Vagina (tissue), 2 donors: ENCODE measurements at places on chromosomes 4 and X.

DNA sequence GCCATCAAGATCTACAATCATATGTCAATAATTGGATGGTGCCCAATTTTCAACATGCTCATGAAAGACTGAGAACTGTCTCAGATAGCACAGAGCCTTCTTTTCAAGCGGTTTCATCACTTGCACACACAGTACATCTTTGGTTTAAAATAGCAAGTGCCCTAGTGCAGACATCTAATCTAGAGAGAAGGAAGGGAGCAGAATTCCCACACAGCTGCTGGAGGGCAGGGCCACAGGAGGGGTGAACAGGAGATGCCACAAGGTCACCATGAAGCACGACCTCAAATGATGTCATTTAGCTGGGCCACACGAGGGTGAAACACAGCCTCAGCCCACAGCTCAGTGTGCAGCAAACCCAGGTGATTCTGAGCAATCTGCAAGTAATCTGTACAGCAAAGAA is 24.3 kb downstream of the LEF1 start:
- no peak overlapping the region for H3K4me3 ChIP-seq
- DNase-seq = no peak
- H3K27ac ChIP-seq = no peak overlapping the region
- no peaks in the 10 kb centered on the region for H3K27me3 ChIP-seq
- no peaks in the 10 kb centered on the region for H3K36me3 ChIP-seq

DNA sequence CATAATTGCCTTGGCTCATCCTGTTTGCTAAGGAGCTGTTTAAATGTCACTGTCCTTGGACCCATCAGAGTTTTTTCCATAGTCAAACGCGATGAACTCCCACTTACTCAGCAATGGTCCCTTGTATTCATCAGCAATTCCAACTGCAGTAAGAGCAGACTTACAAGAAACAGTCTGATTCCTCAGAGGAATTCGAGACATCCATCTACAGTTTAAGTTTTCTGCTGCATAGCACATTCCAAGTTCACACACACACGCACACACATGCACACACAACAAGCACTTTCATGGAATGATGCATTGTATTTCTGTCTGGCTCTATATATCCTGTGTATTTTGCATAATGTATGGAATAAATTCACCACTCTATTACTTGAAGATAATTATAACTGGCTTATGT is 32.7 kb upstream of the TMEM150C start:
- H3K27me3 ChIP-seq = no peaks in the 10 kb centered on the region
- no peak overlapping the region for H3K27ac ChIP-seq
- H3K4me1 ChIP-seq = no peaks in the 10 kb centered on the region
- DNase-seq = no peak

DNA sequence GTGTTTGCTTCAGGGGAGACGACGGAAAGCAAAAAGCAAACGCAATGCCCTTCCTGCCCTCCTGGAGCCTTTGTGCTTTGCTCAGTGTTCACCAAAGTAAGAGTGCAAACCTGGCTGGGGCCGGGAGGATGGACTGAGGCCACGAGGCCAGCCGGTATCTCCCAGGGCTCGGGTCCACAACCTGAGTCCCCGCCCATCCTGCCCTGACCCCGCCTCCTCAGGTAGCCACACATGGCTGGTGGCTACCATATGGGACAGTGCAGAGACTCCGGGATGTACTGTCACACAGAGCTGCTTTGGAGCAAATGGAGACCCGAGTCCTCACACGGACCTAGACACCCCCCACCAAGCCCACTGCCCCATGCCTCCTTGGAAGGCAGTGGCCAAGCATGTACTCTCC is 4.8 kb downstream of the ATP2B3 start:
- no peaks in the 10 kb centered on the region for H3K4me1 ChIP-seq
- DNase-seq = no peak
- H3K4me3 ChIP-seq = no peak overlapping the region
- no peak overlapping the region for H3K27ac ChIP-seq

DNA sequence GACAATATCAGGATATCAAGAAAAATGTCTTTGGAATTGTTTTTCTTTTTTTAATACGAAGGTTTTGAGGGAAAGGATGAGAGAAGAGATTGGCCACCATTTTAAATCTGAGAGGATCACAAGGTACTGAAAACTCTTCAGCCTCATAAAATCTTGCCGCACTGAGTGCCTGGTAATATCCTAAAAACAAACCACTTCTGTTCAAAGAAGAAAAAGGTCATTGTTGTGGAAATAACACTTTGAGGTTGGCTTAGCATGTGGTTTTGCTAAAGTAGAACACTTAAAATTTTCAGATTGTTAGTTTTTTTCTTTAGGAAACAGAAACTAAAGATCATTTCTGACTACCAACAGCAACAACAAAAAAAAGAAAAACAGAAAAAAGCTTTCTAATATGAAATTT is 1.0 kb upstream of the CLDN22 start:
- H3K4me3 ChIP-seq = no peak overlapping the region
- H3K27me3 ChIP-seq = no peaks in the 10 kb centered on the region
- no peaks in the 10 kb centered on the region for H3K4me1 ChIP-seq
- H3K36me3 ChIP-seq = no peaks in the 10 kb centered on the region
- DNase-seq = no peak

DNA sequence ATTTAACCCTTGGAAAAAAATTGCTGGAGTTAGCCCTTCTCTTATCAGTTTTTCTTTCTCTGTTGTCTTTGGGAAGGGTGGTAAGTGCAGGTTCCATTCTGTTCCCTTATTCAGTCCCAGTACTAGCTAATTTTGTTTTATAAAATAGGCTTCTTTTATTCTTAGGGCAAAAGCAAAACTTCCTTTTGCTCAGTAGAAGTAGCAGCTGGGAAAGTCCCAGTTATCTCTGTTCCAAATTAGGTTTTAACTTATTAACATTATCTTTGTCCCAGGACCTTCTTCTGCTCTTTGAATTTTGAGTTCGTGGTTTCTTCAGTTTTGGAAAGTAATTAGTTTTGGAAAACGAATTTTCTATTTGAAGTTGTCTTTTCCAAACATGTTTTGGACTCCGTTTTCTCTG is 61.1 kb downstream of the BANK1 start:
- H3K27me3 ChIP-seq = no peaks in the 10 kb centered on the region
- H3K36me3 ChIP-seq = no peaks in the 10 kb centered on the region
- no peaks in the 10 kb centered on the region for H3K4me1 ChIP-seq
- no peak overlapping the region for H3K27ac ChIP-seq

- no peaks in the 10 kb centered on the region for H3K4me1 ChIP-seq
- no peaks in the 10 kb centered on the region for H3K27me3 ChIP-seq
- no peak for DNase-seq
Measured at GRCh38 chrX:15903186-15903681, 48.6 kb upstream of the AP1S2 start.

DNA sequence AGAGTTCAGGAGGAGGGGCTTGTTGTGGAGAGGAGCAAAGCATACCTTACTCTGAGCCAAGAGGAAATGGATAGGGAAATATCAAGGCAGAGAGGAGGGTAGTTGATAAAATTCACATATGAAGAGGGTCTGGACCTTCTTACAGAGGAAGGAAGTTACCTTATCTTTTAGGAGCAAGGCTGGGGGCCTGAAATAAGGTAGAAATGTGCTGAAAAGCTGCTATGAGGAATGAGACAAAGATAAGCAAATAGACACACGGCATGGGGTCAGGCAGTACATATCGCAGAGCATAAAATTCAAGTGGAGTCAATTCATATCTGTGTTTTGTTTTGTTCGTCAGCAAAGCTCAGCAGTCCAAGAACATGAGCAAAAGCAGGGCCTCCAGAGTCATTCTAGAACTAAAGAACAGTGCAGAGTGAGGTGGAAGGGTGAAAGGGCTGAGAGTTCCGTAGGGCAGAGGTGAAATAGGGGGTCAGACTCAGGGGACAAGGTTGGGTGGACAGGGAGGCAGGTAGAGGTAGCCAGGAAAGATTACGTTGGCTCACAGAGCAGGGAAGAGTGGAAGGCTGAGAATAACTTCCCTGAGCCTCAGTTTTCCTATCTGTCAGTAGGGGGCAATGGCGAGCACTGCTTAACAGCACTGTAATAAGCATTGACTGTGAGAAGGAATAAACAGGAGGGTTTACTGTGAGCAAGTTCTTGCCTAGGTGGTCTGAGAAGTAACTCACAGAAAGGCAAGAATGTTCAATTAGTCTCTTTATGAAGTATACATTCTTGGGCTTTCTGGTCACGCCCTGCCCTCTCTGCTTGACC is 9.2 kb downstream of the VSIG4 start:
- H3K4me1 ChIP-seq = no peaks in the 10 kb centered on the region
- H3K27ac ChIP-seq = no peak overlapping the region
- DNase-seq = no peak
- no peaks in the 10 kb centered on the region for H3K27me3 ChIP-seq
- no peaks in the 10 kb centered on the region for H3K36me3 ChIP-seq
- no peak overlapping the region for H3K4me3 ChIP-seq

DNA sequence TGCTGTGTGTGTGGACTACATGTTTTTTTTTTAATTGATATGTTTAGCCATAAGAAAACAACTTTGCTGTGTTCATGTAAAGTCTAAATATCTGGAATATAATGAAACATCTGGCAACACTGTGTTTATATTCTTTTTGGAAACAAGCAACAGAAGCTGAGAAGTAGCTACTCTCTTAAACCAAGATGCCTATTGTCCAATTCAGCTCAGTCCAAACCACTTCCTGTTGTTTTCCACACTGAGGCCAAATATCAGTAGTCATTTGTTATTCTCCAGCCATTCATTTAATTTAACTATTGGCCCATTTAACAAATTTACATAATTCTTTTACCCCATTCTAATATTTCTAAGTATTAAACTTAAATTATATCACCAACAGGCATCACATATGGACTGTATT is 903.0 kb upstream of the SLIT2 start:
- H3K4me3 ChIP-seq = no peak overlapping the region
- no peak for DNase-seq
- H3K36me3 ChIP-seq = no peaks in the 10 kb centered on the region
- no peak overlapping the region for H3K27ac ChIP-seq
- H3K4me1 ChIP-seq = no peaks in the 10 kb centered on the region
